ENCODE measurements at places on chromosomes 3 and 15.
A peak's percentile ranks its signal among the peaks of the same experiment; 100 is the strongest.

GRCh38 chr15:33021806-33022389, 172.6 kb downstream of the FMN1 start:
- no peak for ATAC-seq

GRCh38 chr3:125051715-125052581, 3.8 kb downstream of the HEG1 start:
- ATAC-seq = peak; percentile 45

DNA sequence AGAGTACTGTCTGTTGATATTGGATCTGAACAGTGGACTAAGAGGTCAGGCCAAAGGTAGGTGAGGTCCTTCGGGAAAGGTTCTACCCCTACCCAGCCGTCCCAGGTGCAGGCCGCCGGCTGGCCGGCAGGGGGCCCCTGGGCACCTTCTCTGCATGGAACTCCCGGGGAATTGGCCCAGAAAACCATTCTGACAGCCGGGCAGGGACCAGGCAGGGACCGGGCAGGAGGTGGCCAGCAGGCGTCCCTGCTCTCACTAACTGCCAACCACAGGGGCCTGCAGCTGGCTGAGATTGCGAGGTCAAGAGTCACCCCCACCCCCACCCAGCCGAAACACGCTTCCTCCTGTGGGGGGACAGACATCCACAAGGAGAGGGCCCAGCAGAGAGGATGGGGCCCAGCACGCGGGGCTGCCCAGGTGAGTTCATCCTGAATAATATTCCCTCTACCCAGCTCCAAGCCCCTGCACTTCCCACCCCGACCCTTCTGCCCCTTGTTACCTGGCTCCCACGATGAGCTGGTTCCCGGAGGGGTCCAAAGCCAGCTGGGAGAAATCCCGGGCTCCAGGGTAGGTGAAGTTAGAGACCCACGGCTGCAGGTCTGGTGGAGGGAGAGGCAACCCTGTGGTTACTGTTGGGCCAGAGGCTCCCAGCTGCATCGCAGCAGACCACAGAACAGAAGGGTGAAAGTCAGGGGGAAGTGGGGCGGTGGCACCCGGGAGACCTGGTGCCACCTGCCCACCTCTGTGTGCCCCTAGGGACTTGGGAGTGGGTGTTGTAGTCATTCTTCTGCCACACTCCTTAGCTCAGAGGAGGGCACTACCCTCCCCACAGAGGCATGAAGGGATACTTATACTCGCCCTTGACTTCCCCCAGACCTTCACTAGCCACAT, 84.4 kb downstream of the SEMA5B start:
- no peak for ATAC-seq

GRCh38 chr3:177419904-177420601, 222.8 kb upstream of the TBL1XR1 start:
- peak; percentile 88 for ATAC-seq

- no peak for ATAC-seq
Observed at GRCh38 chr3:162165346-162165745, 668.7 kb downstream of the OTOL1 start.

- no peak for ATAC-seq
Observed at GRCh38 chr3:116445311-116445841, at the start of gene LSAMP. TSS of gene LSAMP (minus strand) at chr3:116445487.

DNA sequence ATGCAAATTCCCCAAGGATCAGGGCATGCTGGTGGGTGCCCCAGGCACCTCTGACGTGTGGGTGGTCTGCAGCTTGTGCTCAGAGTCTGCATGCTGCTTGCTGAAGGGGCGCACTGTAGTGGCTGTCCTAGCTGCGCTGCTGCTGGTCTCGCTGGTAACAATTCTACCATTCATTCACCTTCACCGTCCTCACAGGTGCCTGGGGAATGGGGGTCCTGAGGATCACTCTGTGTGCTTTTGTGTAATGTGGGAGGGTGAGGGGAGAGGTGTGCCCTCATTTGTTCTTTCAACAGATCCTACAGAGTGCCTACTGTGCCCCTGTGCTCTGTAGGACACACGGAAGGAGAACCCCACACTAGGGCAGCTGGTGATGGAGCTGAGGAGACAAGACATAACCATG, 2.1 kb upstream of the ITGA11 start:
- ATAC-seq = no peak

- ATAC-seq = no peak
Observed at GRCh38 chr15:39251413-39252133, 329.3 kb upstream of the THBS1 start.

DNA sequence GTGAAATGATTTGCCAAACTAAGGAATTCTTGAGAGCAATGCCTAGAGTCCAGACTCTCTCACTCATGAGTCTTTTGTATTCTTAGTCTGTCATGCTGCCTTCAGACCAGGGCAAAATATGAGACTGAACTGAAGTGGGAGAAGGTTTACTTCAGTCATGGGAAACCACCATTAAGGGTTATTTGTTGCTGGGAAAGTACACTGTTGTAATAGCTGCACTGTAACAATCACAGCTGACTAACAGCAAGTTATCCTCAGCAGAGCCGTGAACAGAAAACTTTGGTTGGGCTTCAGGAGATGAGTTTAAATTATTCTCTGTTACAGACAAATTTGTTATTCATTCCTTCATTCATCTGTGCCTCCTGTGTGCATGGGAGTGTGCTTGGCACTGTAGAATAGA, 258.5 kb downstream of the ROBO2 start:
- no peak for ATAC-seq

- no peak for ATAC-seq
Observed at GRCh38 chr3:27307566-27307965, 61.6 kb downstream of the NEK10 start.

GRCh38 chr15:100721758-100722550, 119.6 kb downstream of the ASB7 start:
- no peak for ATAC-seq

- no peak for ATAC-seq
Observed at GRCh38 chr3:76933245-76933644, 106.7 kb upstream of the ROBO2 start.

DNA sequence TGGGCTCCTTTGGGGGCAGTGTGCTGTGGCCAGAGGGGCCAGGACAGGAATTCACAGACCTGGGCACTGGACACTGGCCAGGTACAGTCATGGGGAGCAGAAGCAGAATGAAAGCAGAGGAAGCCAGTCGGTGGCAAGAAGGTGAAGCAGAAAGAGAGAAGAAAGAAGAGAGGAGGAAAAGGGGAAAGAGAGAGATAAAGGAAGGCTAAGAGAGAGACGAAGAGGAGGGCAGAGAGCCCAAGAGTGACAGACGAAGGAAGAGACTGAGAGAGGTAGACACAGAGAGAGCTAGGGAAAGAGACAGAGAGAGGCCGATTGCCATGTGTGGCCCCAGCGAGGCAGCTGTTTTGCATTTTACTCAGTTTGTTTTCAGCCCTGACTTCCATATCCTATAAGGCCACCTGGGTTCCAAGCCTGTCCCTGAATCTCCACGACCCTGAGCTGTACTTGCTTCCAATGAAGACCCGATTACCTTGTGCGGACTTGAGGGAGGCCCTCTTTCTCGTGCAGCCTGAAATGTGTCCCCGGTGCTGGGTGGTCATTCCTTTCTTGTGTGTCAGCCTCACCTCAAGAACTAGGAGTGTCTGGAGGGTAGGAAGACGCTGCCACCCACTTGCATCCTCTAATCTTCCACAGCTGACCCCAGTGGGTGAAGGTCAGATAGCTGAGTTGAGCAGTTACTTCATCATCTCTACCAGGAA, 73.9 kb downstream of the LSM3 start:
- ATAC-seq = no peak

DNA sequence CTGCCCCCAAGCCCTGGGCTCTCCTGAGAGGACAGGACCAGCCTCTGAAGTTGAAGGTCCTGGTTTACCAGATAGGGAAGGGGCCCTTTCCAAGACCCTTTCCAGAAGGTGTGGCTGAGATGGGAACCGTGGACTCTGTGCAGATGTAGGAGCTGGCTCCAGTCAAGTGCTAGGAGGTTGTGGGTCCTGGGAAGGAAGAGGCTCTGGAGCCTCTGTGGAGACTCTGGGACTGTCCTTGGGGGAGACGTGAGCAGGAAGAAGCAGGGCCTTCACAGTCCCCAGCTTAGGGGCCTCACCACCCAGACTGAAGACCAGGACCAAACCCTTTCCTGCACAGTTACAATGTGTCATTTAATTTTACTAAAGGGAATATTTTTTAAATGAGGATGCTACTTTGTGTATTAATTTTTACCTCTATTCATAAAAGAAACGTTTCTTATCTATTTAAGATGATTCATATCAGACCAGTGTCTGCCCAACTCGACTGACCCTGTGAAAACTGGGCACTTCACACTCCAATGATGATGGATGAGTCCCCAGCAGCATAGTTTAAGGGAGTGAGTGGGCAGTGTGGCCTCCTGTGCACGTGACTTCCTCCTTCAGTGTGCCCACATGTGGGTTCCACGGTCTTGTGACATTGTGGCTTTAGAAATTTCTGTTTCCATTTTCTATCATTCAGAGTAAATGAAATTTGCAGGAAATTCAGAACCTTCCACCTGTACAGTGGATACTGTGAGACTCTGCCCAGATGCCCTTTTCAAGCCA, 10.9 kb downstream of the CCR5AS start:
- ATAC-seq = no peak

GRCh38 chr15:72044956-72045355, 73.0 kb downstream of the MYO9A start:
- ATAC-seq = no peak

- ATAC-seq = no peak
Observed at GRCh38 chr3:82496890-82497560, 735.6 kb upstream of the GBE1 start.

- peak; percentile 60 for ATAC-seq
Observed at GRCh38 chr3:172213200-172213599, 173.8 kb downstream of the FNDC3B start.

DNA sequence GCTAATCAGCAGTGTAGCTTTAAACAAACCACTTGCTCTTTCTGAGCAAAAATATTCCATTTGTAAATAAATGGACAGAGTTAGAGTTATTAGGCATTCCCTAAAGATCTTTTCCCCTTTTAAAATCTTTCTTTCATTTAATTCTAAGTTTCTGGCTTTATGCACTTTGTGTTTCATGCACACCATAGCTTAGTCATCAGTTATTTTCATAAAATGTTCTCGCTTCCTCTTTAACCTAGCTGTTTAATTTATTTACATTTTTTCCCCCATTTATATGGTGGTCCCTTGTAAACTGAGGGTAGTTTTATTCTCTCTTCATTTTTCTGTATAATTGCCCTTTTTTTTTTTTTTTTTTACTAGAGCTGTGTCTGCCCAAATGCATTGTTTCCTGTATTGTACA, 315.0 kb upstream of the LRRFIP2 start:
- ATAC-seq = no peak

- ATAC-seq = no peak
Observed at GRCh38 chr3:158810823-158811724, 9.2 kb downstream of the MFSD1 start.

- no peak for ATAC-seq
Observed at GRCh38 chr3:58668247-58668646, 1.7 kb upstream of the FAM3D start.

DNA sequence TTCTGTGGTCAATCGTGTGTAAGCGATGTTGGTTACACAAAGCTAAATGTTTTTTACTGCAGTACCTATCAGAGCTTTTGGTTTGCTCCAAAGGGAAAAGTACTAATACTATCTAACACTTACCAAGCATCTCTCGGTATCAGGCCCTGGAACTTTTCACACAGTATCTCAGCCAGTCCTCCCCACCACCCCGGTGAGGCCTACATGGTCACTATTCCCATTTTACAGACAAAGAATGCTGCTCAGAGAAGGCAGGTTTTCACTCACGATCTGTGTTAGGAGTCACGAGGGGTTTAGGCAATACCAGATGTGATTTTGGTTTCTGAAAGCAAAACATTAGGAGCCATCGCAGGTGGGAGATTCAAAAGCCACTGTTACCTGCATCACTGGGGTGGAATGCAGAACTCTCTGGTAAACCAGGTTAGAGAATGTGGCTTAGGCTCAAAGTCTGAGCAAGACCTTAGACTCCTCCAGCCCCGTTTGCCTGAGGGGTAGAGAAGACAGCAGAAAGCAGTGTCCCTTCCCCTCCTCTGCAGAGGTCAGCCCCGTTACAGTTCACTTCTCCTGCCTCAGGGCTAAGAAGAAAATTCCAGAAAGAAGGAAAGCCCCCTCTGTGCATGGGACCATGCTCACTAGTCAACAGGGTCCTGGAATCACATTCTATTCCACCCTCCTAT, 57.2 kb downstream of the XXYLT1 start:
- no peak for ATAC-seq

DNA sequence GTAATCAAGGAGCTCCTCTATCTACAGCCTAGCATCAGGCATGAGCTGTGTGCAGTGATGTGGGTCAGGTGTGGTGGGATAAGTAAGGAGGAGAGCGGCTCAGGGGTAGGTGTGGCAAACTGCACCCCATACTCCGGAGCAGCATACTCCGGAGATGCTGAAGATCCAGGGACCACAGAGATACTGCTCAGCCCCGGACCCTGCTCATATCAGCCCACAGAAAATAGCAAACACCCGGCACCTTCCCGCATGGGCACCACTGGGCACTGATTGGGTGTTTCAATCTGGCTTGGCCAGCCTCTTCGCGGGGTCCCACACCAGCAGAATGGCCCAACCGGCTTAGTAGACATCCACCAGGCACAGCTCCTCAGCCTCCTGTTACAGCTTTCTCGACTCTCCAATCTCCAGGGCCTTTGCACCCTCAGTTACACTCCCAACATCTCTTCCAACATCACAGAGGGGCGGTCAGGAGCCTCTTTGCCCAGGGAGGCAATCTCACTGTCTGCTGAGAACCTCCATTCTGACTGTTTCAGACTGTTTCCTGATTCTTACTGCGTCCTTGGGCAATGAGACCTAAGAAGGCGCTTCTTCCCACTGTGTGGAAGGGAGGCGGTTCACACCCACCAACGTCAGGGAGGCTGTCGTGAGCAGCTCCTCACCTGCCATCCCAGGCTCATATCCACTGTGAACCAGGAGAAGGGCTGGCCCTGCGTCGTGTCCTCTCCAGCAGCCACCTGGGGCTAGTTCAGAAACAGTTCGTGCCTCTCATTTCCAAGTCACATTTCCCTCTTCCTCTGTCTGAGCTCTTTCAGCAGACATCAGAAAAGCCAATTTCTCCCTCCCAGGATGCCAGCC, 59.8 kb downstream of the CAPN7 start:
- no peak for ATAC-seq

DNA sequence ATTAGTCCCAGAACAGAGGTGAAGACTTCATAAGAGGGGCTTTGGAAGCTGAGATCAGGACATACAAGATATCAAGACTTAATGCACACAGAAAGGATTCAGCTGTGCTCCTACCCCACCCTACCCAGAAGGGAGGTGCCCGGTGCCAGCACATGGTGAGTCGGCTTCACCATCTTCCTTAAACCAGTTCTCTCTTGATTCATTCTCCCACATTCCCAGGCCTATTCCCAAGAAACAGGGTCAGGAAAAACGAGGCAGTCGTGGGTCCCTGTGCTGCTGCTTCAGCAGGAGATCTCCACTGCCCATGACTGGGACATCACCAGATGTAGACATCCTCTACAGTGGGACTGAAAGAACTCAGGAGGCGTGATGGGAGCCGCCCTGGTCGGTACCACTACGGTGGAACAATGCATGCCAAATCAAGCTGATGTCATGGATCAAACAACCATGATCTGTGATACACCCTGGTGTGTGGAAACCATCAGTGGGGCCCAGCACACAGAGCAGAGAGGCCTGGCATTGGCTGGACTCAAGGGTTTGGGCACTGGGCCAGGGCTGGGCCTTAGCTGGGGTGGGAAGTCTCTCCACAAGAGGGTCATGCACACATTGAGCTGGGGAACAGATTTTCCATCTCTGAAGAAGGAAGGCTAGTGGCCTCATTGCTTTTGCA, 41.9 kb downstream of the CCDC12 start:
- no peak for ATAC-seq

Measured in activated CD4-positive, CD25-positive, alpha-beta regulatory T cell treated with anti-CD3 and anti-CD28 coated beads, Interleukin-2, amount 50 U/mL, for 24 hours (primary cell).